Cerebellum (tissue), 4 donors: ENCODE measurements at places on chromosomes 7 and 10. TPM values are rescaled to one million over a fixed set of nuclear protein-coding genes. Genes with fewer than 3 reads are reported as not detected.

Gene TMEM196
- total RNA-seq: 12.9 TPM

Gene VPS50
- 87.3 TPM for total RNA-seq

Gene SPDYE3
- not detected for total RNA-seq

Gene EPO
- not detected for total RNA-seq

Gene CYP3A7
- 0.45 TPM for total RNA-seq

Gene SPDYE8
- not detected for total RNA-seq

Gene AKR1C8
- 0.45 TPM for total RNA-seq

Gene PRKG1
- total RNA-seq: 58.3 TPM

Gene SUFU
- 6.0 TPM for total RNA-seq

- no peak for DNase-seq
Measured at GRCh38 chr7:135888740-135889139, 88.4 kb downstream of the MTPN start.

DNA sequence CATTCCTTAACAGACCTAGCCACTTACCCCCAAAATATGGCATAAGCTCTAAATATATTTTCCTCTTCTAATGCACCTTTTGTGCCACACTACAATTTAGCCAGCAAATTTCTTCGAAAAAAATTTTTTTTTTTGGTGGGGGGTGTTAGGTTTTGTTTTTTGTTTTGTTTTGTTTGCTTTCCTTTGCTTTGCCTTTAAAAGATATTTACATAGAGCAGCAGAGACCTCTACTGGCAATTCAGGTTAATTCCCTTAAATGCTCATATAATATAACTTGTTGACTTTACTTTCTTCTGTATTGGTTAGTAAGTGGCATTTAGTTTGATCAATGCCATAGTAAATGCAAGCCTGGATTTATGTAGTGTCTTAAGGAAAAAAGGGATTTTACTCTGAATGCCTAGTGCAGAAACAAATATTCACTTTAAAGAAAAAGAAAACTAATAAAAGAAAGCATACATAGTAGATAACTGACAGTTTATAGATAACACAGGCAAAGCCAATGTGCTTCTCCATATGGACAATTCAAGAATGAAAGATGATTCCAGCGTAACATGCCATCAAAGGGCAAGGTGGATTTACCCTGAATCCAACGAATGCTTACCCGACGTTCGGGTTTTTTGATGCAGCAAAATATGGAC lies 1250.6 kb downstream of the GATA3 start:
- DNase-seq: no peak

- DNase-seq: no peak
Measured at GRCh38 chr7:17019106-17019505, 137.3 kb upstream of the AGR3 start.

- DNase-seq: no peak
Measured at GRCh38 chr7:44823255-44823781, 24.6 kb downstream of the H2AZ2 start.

GRCh38 chr10:2791774-2792443 lies 275.4 kb upstream of the PFKP start:
- no peak for DNase-seq

DNA sequence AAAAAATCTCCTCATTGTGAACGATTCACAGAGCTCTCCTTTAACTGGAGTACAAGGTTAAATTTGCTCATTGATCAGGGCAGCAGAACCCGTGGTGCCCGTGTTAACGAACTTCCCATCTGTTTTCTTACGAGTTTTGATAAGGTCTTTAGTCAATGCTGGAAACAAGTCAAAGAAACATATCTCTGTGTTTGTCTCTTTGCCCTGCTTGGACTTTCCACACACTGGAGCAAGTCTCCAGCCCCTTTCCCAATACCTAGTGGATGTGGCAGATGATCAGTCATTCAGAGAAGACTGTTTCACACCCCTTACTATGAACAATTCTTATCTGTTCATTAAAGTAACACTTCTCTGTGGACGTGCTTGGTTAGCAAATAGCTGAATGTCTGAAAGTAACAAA lies 121.3 kb downstream of the ARID5B start:
- DNase-seq: no peak

GRCh38 chr10:110353244-110354119 lies 48.8 kb upstream of the SMNDC1 start:
- DNase-seq: peak; percentile 62

GRCh38 chr7:79529214-79529880 lies 75.9 kb upstream of the MAGI2 start:
- no peak for DNase-seq

DNA sequence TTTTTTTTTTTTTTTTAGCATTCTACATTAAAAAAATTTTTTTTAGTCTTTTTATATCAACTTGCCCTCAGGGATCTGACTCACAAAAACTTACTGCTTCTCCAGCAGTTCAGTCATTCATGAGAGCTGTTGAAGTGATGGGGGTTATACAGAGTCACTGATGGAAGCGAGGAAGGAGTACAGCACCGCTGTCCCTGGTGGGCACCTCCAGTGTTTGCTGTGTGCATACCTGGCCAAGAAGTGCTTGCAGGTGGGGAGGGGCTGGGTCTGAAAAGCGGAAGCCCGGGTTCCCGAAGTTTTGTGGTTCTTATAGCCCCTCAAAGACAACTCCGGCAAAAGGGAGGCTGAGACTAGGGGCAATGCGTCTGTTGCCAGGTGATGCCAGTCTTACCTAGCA lies 46.2 kb downstream of the MINDY4 start:
- no peak for DNase-seq

- no peak for DNase-seq
Measured at GRCh38 chr10:131578472-131578970, 267.0 kb upstream of the TCERG1L start.

- DNase-seq: peak; percentile 83
Measured at GRCh38 chr10:98367604-98368451, 47.2 kb downstream of the PYROXD2 start.

GRCh38 chr7:90483251-90483650 lies 13.8 kb downstream of the PTTG1IP2 start:
- DNase-seq: no peak

DNA sequence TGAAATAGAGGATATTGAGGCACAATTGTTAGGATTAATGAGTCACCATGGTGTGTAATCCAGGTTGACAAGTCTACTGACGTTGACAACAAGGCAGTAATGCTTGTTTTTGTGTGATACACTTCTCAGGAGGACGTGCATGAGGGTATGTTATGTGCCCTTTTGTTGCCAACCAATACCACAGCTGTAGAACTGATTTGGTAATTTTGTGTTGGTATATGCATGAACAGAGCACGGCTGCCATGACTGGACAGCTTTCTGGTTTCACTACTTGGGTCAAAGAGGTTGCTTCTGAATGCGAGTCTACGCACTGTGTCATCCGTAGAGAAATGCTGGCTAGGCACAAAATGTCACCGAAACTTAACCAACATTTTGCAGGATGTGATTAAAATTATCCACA lies 32.9 kb downstream of the PHTF2 start:
- no peak for DNase-seq

- no peak for DNase-seq
Measured at GRCh38 chr7:36180121-36180520, 27.1 kb downstream of the EEPD1 start.

DNA sequence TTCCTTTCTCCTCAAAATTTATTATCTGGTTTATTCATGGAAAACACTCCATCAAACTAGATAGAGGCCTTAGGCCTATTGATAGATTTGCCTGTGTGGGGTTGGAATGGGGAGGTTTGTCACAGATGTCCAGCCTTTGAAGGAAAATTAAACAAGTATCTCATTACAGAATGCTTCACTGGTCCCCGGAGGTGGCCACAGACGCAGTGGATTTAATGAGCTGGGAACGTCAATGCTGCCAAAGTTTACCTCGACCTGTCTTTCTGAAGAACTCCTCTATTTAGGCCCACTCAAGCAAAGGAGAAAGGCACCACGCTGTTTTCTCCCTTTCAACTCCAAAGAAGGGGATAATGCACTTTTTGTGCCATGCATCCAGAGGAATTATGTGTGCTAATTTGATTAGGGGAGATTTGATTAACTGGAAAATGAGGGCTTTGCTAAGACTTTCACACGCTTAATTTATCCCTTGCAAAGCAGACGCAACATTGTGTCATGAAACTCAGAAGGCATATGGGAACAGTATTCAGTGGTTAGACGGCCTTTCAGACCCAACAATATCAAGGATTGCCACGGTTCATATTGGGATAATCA lies 558.8 kb upstream of the GALNT17 start:
- no peak for DNase-seq

GRCh38 chr7:126780993-126781392 lies 471.7 kb downstream of the GRM8 start:
- DNase-seq: no peak

DNA sequence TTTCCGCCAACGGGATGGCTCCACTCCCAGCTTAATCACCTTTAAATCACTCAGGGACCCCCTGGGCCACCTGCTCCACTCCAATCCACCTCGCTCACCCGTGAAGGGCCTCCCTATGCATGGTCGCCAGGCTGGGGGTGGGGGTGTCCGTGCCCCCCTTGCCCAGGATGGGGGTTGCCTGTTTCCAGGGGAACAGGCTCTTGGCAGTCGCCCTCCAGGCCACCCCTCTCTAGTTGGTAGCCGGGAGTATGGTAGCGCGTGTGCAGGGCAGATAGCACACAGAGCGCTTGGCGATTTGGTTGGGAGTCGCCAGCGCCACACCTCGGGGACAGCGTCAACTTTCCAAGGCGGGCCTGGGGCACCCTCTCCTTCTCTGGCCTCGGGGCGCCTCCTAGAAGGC lies 134.9 kb upstream of the ZNF92 start:
- no peak for DNase-seq

- no peak for DNase-seq
Measured at GRCh38 chr7:101125989-101126650, 784 bp upstream of the SERPINE1 start.

GRCh38 chr7:12124028-12124427 lies 87.1 kb upstream of the TMEM106B start:
- DNase-seq: no peak

DNA sequence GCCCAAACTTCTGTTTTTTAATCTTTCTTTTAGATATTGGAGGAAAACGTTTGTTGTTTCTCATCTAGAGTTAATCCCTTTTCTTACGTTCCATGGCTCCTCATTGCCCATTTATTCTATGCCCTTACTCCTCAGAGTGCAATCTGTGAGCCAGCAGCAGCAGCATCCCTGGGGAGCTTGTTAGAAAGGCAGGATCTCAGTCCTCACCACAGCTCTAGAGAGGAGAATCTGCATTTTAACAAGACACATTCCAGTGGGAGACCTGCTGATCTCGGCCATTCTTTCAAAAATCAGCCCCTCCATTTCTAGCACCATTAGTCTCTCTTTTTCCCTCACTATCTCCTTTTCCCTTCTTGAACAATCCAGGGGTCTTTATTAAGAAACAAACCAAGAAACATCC lies 84.4 kb upstream of the NOBOX start:
- DNase-seq: no peak

- DNase-seq: no peak
Measured at GRCh38 chr7:120021085-120021484, 251.9 kb upstream of the KCND2 start.

GRCh38 chr7:21134631-21135030 lies 293.3 kb upstream of the SP4 start:
- no peak for DNase-seq

DNA sequence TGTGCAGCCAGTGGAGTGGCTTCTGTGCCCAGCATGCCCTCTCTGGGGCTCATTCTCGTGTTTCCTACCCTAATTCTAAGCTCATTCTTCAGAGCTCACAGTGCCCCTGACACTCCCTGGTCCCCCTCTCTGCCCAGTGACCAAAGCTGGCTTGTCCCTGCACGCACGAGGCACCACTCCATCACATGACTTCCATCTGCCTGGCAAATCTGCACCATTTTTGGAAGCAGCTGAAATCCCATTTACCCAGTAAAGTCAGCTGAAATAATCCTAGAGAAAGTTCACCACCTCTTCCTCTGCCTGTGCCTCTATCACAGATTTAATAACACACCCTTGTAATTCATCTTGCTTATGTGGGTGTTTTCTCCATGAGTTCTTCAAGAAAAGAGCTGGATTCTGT lies 616.9 kb downstream of the PTPRN2 start:
- no peak for DNase-seq

- DNase-seq: no peak
Measured at GRCh38 chr10:95247200-95247880, 43.5 kb downstream of the PDLIM1 start.

DNA sequence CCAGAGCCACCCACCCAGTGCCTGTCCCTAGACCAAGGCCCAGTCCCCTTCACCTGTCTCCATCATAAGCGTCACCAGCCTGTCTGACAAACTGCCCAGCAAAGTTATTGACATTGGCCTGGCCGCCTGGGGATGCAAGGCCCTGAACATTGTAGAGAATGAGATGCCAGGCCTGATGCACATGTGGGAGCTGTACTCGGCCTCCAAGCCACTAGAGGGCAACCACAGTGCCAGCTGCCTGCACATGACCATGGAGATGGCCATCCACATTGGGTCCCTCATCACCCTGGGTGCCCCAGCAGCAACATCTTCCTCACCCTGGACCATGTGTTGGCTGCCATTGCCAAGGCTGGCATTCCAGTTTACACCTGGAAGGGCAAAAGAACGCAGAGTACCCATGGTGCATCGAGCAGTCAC lies 63.7 kb upstream of the ANTXRL start:
- DNase-seq: no peak

- no peak for DNase-seq
Measured at GRCh38 chr7:142017451-142017850, 21.8 kb downstream of the MGAM start.

DNA sequence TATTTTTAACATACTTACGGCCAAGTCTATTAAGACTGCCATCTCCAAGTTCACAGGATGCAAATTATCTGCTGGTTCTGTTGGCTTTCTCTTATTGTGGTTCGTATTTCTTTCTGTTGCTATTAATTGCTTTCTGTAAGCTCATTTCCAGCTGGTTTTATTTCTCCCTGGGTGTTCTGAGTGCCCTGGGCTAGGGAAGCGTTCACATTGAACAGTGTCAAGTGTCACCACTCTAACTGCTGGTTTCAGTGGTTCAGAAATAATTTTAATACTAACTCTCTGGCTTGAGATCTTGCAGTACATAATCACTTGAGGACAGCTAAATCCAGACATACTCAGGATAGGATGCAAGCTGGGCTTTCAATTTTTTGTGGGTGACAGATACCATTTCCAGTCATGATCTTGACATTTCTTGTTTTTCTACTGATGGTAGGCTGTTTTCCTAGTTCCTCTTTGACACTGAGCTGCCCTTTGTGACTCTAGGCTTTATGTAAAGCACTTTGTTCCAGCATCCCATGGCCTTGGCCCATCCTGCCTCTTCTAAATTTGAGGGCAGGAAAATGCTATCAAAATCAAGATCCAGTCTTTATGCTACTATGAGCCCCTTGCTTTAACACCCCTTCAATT lies 117.6 kb downstream of the SNX13 start:
- DNase-seq: no peak

DNA sequence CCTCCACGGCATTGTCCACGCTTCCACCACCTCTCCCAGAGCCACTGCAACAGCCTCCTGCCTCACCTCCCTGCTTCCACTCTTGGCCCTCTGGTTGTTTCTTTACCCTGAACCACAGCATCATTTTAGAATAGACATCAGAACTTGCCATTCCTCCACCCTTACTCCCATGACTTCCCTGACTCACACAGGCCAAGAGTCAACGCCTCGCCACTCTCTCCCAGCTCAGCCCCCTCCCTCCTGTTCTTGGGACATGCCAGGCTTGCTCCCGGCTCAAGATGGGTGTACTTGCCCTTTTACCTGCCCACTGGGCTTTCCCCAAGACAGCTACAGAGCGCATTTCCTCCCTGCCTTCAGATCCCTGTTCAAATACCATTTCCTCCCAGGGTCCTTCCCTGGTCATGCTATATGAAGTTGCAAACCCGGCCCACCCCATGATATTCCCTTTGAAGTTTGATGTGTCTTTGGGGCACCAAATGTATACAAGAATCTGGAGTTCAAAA lies 429.1 kb downstream of the RPS24 start:
- DNase-seq: no peak

- no peak for DNase-seq
Measured at GRCh38 chr10:49649936-49650723, 29.3 kb upstream of the C10orf53 start.

- no peak for DNase-seq
Measured at GRCh38 chr10:93280699-93281366, 201.3 kb downstream of the MYOF start.
